Cortex of kidney (tissue), 1 donor: ENCODE measurements at places on chromosomes 5 and 9.

GRCh38 chr5:108727236-108727650 lies 20.5 kb upstream of the FER start:
- DNase-seq: no peak

- DNase-seq: no peak
These were observed 597.9 kb upstream of the ADAMTS16 start for GRCh38 chr5:4542145-4542778.

DNA sequence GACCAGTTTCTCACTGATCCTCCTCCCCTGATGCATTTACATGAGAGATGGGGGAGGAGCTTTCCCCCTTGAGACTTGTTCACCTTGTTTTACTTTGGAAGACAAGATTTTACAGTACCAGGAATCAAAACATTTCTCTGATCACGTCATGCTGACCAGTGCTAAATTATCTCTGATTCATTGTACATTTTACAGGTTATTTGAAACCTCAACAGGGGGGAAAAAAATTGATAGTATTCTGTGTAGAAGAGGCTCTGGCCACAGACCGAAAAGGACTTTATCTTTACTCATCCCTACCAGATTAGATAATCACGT lies 133.9 kb downstream of the GRIA1 start:
- no peak for DNase-seq

DNA sequence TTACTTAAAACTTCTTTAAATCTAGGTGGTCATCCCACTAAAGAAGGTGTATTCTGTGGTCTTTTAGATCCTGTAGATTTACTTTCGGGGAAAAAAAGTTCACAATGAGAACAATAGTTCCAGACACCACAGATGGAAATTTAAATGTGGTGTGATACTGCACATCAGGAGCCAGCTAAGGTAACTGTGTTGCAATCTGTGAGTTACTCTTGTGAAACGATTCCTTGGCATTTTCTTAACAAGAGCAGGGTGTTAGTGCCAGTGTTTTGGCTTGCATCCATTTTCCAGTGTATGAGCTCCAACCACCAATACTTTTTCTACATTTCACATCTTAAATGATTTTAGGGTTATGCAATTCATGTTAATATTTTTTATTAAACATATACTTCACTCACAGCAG lies 674.5 kb downstream of the CETN3 start:
- no peak for DNase-seq

DNA sequence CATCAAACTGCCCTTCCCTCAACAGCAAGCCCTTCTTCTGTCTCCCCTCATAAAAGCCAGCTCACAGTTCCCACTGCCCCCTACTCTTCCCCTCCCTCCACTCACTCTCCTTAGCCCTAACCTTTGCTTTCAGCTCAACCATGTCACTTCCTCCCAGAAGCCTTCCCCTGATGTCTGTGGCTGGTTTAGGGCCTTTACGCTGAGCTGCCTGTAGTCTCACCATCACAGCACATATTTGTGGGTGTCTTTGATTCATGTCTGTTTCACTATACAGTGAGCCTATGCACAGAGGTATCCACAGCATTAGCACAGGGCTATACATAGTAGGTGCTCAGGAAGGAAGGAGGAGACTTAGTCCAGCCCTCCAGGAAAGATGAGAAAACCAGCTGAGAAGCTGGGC lies 34.7 kb downstream of the C9orf50 start:
- no peak for DNase-seq

DNA sequence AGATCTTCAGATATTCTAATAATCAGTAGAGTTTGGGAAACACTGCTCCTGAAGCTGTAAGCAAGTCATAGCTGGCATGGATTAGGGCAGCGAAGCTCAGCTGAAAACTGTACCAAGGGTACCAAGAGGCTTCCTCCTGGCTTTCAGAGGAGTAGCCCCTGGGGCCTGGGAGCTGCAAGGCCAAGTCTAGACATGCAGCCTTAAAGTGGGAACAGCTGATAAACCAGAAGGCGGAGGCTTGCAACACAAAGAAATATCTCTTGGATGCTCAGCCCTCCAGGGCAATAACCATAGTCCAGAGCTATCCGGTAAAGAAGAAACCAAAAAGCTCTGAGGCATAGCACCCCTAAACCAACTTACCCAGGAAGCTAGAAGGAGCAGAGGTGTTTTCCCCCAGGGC lies 51.5 kb downstream of the MRPS30 start:
- DNase-seq: no peak

DNA sequence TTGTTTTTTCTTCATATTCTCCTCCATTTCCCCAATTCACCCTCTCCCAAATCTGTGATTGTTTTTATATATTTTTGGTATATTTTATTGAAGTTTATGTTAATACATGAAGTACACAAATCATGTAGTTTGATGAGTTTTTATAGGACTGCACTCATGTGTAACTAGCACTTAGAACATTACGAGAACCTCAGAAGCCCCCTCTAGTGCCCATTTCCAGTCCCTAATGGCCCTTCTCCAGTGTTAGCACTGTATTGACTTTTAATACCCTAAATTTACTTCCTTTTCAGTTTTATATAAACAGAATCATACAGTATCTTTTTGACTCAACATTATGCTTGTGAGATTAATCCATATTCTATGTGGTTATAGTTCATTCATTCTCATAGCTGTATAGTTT lies 18.5 kb upstream of the FKTN start:
- DNase-seq: no peak

GRCh38 chr5:113140837-113141671 lies 164.5 kb downstream of the DCP2 start:
- DNase-seq: no peak

DNA sequence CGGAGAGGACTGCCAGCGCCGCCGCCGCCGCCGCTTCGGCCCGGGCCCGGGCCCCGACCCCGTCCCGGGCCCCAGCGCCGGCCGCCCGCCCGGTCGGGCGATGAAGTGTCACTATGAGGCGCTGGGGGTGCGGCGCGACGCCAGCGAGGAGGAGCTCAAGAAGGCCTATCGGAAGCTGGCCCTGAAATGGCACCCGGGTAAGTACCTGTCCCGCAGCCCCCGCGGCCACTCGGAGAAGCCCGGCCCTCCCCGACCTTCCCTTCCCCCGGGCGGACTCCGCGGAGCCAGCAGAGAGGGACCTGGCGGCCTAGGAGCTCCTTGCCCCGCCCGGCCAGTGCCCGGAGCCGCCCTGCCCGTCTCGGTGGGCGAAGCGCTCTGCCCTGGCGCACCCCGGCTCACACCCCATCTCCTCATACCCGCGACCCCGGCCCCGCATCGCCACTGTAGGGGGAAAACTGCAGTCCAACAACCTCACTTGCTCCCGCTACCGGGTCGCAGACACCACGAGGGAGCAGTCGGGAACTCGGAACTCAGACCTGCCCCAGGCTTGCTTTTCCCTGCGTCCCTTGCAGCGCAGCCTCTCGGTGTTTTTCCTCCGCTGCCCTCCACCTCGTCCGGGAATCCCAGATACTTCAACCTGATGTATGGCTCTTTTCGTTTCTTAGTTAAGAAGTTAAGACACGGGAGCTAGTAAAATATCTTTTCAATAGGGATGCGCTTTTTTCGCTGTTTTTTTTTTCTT lies 532 bp downstream of the DNAJC21 start:
- peak; percentile 13 for DNase-seq
